ENCODE measurements at places on chromosomes 2 and 18.

- no peak for DNase-seq
These were observed 505.5 kb upstream of the FAM98A start for GRCh38 chr2:34104601-34105000.

DNA sequence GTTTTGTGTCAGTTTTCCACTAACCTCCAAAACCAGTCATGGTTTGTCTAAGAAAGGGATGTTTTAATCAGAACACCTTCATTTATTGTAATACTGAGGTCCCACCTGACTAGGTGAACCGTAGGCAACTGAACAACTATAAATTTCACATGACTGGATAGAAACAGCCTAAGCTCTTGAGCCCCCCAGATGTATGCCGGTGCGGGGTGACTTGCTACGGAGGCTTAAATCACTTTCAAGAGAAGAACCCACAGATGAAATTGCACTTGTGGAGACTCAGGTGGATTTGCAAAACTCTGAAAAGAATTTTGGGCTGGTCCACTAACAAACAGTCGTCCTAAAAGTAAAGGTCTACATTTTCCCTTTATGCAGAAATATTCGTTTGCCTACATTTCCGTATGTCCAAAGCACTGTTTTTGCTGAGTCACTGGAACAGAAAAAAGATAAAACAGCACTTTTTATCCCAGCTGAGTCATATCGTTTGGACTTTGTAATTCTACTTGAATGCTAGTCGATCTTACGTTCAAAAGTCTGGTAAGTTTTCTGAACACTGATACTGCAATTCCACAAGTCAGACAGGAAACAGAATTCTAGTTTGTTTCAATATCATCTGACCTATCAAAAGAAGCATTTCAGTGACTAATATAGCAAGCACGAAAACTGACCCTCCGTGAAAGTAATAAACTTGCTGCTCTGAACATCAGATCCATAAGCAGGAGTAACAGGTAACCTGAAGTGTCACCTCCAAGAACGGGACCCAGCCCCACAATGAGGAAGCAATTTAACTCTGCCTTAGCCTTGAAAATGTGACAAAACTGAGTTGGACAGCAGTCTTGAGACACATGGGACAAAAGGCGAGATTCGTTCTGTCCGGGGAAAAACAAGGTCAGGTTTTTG, 18.1 kb downstream of the ZNF516 start:
- peak; percentile 89 for DNase-seq

GRCh38 chr2:42933824-42934254, 141.5 kb upstream of the HAAO start:
- DNase-seq, result no peak

GRCh38 chr18:60503199-60503598, 130.6 kb upstream of the MC4R start:
- DNase-seq, result no peak

DNA sequence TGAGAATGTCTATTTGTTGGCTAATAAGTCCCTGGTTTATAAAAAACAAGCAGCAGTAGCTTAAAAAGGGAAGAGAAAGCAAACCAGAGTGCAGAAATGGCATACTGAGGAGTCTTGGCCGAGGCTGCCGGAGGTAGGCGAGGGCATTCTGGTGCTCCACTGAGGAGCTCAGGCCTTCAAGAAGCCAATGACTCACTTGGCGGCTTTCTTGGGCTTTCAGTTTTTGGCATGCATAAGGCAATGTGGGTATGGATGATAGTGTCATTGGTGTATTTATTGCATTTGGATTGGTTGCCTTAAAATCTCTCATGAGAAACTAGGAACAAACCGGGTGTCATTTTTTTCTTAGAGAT, 119.6 kb upstream of the ARL5A start:
- no peak for DNase-seq

DNA sequence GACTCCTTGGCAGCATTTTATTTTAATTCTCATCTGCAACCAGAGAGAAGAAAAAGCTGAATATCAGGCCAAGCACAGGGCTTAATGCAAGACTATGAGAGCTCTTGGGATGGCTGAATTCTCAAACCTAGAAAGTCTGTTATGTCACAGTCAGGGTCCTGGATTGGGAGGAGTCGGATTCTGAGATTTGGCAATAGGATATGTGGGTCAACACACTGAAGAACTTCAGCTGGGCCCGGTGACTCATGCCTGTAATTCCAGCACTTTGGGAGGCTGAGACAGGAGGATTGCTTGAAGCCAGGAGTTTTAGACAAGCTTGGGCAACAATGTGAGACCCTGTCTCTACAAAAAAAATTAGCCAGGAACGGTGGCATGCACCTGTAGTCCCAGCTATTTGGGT, 102.4 kb downstream of the COL3A1 start:
- no peak for DNase-seq

DNA sequence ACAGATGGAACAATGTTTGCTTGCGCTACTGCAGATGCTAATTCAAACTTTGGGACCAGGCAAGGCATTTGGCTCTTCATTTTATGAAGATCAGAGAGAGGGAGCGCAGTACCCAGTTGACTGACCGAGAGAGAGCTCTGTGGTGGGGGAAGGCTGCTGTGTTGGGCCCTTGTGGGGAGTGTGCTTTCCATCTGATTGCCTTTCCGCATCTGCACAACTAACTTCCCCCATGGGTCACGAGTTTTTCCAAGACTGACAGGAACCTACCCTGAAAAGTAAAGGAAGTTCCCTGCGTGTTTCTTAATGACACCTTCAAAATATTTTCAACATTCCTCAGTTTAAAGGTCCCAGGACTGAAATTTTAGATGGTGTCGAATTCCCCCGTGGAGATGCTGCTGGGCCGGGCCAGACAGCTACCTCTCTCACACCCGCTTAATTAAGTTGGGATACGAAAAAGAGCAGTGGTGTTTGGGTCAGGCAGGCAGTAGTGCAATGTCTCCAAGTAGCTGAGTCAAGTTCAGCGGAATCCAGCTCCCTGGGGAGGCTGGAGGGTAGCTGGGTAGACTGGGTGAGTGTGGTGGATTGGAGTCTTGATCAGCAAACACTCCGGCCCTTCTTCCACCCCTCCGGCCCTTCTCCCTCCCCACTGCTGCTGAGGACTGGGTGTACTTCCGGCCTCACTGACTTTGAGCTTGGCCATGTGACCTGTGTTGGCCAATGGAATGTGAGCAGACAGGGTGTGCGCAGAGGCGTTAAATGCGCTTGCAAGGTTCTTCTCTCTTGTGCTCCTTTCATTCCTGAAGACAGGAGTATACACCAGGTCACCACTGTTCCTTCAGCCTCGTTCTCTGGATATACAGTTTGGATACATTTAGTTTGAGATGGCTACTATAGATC, 2.3 kb upstream of the ARHGAP25 start:
- no peak for DNase-seq

GRCh38 chr18:7017013-7017412, 100.6 kb downstream of the LAMA1 start:
- DNase-seq, result no peak

GRCh38 chr2:23508066-23508390, 123.0 kb downstream of the KLHL29 start:
- no peak for DNase-seq

DNA sequence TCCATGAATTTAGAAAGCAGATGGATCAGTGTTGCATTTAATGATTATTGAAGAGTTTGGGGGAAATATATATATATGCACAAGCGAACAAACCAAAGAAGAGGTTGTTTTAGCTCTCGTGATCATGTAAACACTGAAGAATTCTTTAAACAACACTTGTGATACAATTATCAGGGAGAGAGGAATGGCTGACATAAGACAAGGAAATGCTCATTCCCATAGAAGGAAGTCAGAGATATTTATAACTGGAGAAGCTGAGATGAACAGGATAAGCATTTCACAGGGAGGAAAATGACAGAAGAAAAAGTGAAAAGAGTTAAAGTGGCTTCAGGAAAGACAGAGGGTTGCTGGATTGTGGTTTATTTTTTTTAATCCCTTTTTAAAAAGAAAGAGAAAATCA, 10.6 kb upstream of the COL6A3 start:
- DNase-seq, result no peak

DNA sequence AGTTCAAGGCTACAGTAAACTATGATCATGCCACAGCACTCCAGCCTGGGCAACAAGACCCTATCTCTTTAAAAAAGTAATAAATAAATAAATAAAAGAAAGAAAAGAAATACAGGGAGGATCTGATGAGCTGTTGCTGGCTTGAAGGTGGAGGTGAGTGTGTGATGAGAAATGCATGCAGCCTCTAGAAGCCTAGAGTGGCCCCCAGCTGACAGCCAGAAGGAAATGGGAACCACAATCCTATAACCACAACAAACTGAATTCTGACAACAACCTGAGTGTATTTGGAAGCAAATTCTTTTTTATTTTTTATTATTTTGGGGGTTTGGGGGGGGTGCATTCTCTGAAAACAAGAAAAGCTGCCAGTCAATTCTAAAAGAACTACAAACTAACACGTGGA, 14.6 kb downstream of the NOL10 start:
- DNase-seq, result no peak

DNA sequence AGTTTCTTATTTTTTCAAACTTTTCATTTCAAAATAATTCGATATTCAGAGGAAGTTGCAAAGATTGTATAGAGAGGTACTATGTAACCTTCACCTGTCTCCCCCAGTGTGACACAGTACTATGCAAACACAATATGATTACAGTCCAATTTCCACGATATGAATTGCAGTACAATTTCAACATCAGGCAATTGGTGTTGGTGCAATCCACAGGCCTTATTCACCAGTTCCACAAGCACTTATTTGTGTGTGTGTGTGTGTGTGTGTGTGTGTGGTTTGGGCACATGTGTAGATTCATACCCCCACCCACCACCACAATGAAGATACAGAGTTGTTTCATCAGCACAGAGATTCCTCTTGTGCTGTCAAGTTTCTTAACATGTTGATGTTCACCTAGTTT, 69.7 kb upstream of the ARL4C start:
- DNase-seq, result no peak

GRCh38 chr18:80033181-80034067, 810 bp upstream of the RBFA start:
- DNase-seq, result no peak

DNA sequence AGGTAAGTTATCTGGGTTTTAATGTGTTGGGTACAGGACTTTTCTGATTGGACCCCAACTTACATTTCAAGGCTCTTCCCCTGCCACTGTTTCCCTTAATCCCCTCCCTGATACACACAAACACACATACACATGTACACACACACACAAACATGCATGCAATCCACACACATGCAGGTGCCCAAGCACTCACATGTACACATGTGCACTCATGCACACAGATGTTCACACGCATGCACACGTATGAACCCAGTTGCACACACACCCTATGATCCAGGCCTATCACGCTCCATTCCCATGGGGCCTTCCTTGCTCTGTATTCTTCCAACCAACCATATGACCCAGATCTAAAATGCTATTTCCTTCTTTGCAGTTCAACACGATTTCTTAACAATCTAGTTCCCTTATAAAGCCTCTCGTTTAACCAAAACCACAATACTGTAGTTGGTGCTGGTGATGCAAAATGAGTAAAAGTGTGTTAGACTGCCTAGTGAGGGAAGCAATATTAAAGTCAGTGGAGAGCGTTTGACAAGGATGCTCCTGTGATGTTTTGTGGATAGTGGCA, 11.1 kb downstream of the SERPINB8 start:
- no peak for DNase-seq

GRCh38 chr2:241560883-241561474, 2.4 kb downstream of the BOK start:
- no peak for DNase-seq

- no peak for DNase-seq
These were observed 595.5 kb downstream of the FBXO15 start for GRCh38 chr18:73552171-73552570.

- no peak for DNase-seq
These were observed 26.7 kb downstream of the GPC1 start for GRCh38 chr2:240462073-240462706.

GRCh38 chr2:8368463-8368862, 313.4 kb upstream of the ID2 start:
- no peak for DNase-seq

GRCh38 chr2:144198116-144198515, 321.8 kb downstream of the ZEB2 start:
- no peak for DNase-seq

GRCh38 chr18:79396431-79397246, 909 bp downstream of the NFATC1 start:
- no peak for DNase-seq

- no peak for DNase-seq
These were observed 37.5 kb downstream of the ADI1 start for GRCh38 chr2:3481736-3482362.

GRCh38 chr18:6004119-6004518, 108.8 kb upstream of the TMEM200C start:
- no peak for DNase-seq

GRCh38 chr2:222738809-222739208, 67.4 kb downstream of the MOGAT1 start:
- DNase-seq, result no peak

DNA sequence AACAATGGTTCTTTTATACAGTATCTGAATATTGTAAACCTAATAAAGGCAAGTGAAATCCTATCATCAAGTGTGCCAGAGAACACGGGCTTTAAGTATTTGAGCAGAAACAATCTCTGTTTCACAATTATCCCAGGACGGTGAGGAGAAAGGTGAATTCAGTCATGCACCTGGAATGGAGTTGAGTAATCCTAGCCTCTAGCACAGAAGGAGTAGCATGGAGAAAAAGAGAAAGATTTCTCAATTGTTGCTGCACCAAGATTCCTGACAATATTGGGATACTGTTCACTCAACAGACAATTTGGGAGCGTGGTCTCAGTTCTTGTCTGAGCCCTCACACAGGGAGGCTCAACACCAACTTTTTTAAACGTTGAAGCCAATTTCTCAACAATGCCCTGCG, 510.6 kb downstream of the SOX11 start:
- no peak for DNase-seq

GRCh38 chr2:223697316-223697891, 95.2 kb upstream of the SCG2 start:
- no peak for DNase-seq

GRCh38 chr2:765369-765768, 88.2 kb upstream of the TMEM18 start:
- no peak for DNase-seq

DNA sequence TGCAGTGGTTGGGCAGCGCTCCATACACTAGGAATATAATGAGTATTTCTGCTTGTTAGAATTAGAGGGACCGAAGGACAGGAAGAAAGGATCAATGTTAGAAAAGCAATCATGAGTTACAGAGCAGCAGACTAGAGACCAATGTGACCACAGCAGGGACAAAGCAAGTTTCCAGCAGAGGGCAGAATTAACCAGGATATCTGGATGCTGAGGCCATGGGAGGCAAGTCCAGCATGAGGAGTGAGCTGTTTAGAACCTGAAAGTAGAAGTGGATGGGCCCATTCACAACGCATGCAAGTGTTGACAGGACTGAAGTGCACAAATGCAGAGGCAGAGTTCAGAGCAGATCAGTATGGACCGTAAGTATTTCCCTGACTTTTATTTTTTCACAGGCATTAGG, 910.4 kb upstream of the GYPC start:
- DNase-seq, result no peak

DNA sequence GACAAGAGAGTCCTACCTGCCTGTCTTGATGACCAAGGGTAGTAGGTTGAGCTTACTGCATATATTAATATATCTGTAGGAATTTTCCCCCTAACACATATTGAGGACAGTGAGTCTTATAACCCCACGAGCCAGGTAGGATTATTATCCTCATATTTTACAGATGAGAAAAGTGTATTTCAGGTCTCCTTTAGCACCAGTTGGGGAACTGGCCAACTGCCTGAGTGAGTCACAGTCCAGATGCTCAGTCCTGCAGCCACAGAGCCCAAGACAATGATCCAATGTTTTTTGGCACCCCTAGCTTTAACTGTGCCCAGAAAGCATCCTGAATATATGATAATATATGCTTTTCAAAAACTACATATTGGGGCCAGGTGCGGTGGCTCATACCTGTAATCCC, 30.8 kb upstream of the GLS start:
- no peak for DNase-seq

- no peak for DNase-seq
These were observed 11.4 kb upstream of the B3GNT7 start for GRCh38 chr2:231384109-231384435.
